Spinal cord (tissue), 10 donors: ENCODE measurements at places on chromosomes 1 and 21. TPM values are rescaled to one million over a fixed set of nuclear protein-coding genes. Genes with fewer than 3 reads are reported as not detected.

SON gene
- total RNA-seq: 232 TPM

VSIG8 gene
- 0.22 TPM for total RNA-seq

GRCh38 chr1:185520188-185520920 lies 203.3 kb upstream of the IVNS1ABP start:
- no peaks in the 10 kb centered on the region for H3K4me1 ChIP-seq
- no peak for DNase-seq
- no peaks in the 10 kb centered on the region for H3K36me3 ChIP-seq
- H3K27ac ChIP-seq: no peak overlapping the region
- H3K27me3 ChIP-seq: no peaks in the 10 kb centered on the region
- H3K4me3 ChIP-seq: no peak overlapping the region

DNA sequence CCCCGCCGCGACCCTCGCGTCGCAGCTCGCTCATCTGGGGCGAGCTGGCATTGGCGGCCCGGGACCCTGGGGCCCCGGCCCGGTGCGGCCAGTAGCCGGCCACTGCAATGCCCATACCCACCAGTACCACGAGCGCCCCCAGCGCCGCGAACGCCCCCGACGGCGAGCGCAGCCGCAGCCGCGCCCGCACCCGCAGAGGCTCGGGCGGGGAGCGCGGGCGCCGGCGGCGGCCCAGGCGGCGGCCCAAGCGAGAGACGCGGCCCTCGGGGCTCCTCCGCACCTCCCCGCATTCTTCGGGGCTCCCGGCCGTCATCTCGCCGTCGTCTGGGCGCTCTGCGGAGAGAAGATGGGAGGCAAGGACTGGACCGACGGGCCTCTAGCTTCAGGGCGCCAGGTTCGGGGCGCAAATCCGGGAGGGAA lies 2.2 kb downstream of the TMEM200B start:
- H3K27me3 ChIP-seq: peaks cover 36% of the 10 kb centered on the region
- peak overlapping the region; percentile 58 for H3K4me3 ChIP-seq
- no peak overlapping the region for H3K27ac ChIP-seq

- no peaks in the 10 kb centered on the region for H3K27me3 ChIP-seq
- H3K4me1 ChIP-seq: no peaks in the 10 kb centered on the region
- no peak overlapping the region for H3K4me3 ChIP-seq
- no peak for DNase-seq
- no peak overlapping the region for H3K27ac ChIP-seq
These were observed 178.1 kb downstream of the PLA2G4A start for GRCh38 chr1:187006896-187007295.

- H3K4me3 ChIP-seq: no peak overlapping the region
- peaks cover 9% of the 10 kb centered on the region for H3K27me3 ChIP-seq
- H3K27ac ChIP-seq: no peak overlapping the region
- H3K36me3 ChIP-seq: no peaks in the 10 kb centered on the region
- H3K4me1 ChIP-seq: peaks cover 32% of the 10 kb centered on the region
These were observed 14.3 kb upstream of the EDN2 start for GRCh38 chr1:41498804-41499203.

PLA2G2C gene
- not detected for total RNA-seq

DNA sequence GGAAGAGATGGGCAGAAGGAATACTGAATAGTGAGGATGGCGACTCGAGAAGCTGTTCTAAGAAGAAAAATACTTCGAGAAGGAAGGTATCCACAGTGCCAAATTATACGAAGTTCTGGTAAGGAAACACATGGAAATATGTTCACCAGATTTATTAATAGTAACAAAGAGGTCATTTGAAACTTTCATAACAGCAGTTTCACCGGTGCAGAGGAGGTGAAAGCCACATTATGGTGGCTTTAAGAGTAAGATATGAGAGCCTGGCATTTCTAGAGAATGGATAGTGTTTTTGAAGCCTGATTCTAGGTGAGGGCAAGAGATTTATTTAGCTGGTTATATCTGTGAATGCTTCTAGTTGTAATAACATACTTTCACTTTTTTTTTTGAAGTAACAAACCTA lies 56.2 kb downstream of the DPYD start:
- no peaks in the 10 kb centered on the region for H3K4me1 ChIP-seq
- no peaks in the 10 kb centered on the region for H3K27me3 ChIP-seq
- H3K36me3 ChIP-seq: no peaks in the 10 kb centered on the region
- H3K27ac ChIP-seq: no peak overlapping the region
- H3K4me3 ChIP-seq: no peak overlapping the region

- H3K27ac ChIP-seq: no peak overlapping the region
- DNase-seq: no peak
- H3K4me1 ChIP-seq: peaks cover 51% of the 10 kb centered on the region
- peaks cover 11% of the 10 kb centered on the region for H3K36me3 ChIP-seq
- peaks cover 15% of the 10 kb centered on the region for H3K27me3 ChIP-seq
These were observed 40.4 kb downstream of the CASZ1 start for GRCh38 chr1:10755970-10756521.

CTTNBP2NL gene
- 16.9 TPM for total RNA-seq

TRPM2 gene
- total RNA-seq: 11.1 TPM
